ENCODE measurements at places on chromosomes 4 and X.
A peak's percentile ranks its signal among the peaks of the same experiment; 100 is the strongest.

GRCh38 chr4:73612032-73612431, 8.2 kb downstream of the RASSF6 start:
- DNase-seq, result no peak

- no peak for DNase-seq
Observed at GRCh38 chrX:38692961-38693360, 108.3 kb upstream of the MID1IP1 start.

- DNase-seq, result no peak
Observed at GRCh38 chrX:64698317-64698716, 277.9 kb downstream of the ZC4H2 start.

DNA sequence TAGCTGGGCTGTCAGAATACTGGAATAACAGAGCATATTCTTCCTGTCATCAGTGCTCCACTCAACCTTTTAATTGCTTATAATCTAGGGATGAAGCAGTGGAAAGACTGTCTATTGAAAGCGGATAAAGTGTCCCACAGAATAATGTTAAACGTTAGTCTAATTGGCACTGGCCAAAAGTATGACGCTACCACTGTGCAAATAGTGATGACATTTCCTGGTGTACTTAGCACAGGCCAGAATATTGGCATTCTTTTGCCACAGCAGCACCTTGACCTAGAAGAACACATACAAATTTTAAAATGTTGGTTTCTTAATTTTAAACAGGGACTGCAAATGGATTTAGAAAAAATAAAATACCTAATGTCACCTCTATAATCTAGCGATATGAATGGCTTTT, 635.2 kb upstream of the SPANXN1 start:
- no peak for DNase-seq

GRCh38 chr4:86223472-86223871, 136.4 kb downstream of the MAPK10 start:
- peak; percentile 1 for DNase-seq

GRCh38 chrX:44927398-44927797, 54.4 kb downstream of the KDM6A start:
- DNase-seq, result no peak

All from activated CD4-positive, alpha-beta T cell treated with anti-CD3 and anti-CD28 coated beads, Interleukin-2, Interleukin-4, amounts not matched to agents 100 ng/mL and 50 ng/mL, durations not matched to agents 16 hours and 8 hours (primary cell).